Dermis blood vessel endothelial cell (primary cell): ENCODE measurements at places on chromosomes 3 and 15. TPM values are rescaled to one million over a fixed set of nuclear protein-coding genes. Genes with fewer than 3 reads are reported as not detected.

DNA sequence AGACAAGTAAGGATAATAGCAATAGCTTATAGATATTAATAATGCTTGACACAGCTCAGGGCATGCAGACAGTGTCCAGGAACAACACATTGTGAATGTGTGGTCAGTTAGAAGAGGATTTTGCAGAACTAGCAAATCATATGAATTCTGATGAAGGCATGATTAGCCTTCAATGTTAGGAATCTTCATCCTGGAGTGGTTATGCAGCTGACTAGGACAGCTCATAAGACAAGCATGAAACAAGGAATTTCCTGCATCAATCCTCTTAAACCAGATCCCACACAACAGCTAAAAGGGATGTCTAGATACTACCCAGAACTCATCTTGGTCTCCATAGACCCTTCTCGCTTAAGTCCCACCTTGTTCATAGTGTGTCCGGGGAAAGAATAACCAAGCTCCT lies 499.0 kb upstream of the ATP11B start:
- no peak for DNase-seq

- DNase-seq: no peak
These were observed 17.7 kb downstream of the MCCC1 start for GRCh38 chr3:183081459-183082183.

GRCh38 chr15:71316911-71317310 lies 201.6 kb downstream of the THSD4 start:
- no peak for DNase-seq

- DNase-seq: peak; percentile 57
These were observed 28.9 kb downstream of the TLNRD1 start for GRCh38 chr15:81029414-81030300.

GRCh38 chr3:11850003-11850402 lies 3.3 kb upstream of the TAMM41 start:
- no peak for DNase-seq

GRCh38 chr3:94912656-94913055 lies 849.8 kb downstream of the NSUN3 start:
- DNase-seq: no peak

- DNase-seq: no peak
These were observed 66.0 kb downstream of the ST6GAL1 start for GRCh38 chr3:186996356-186996755.

DNA sequence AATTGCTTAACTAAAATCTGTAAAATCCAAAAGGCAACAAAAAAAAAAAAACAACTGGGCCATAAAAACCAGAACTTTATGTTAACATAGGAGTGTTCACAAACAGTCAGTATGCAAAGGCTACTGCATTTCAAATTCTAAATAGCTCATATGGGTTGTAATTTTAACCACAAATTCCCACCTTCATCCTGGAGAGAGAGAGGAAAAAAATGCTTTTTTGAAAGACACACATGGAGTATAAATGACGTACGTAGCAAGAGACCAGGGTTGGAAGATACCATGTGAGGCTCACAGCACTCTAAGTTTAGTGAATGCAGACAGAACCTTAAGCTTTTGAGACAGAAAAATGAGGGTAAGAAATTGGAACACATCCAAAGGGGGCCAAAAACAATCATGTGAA lies 115.9 kb downstream of the FMN1 start:
- no peak for DNase-seq

- DNase-seq: no peak
These were observed 241.9 kb downstream of the NTRK3 start for GRCh38 chr15:88014454-88015160.

DNA sequence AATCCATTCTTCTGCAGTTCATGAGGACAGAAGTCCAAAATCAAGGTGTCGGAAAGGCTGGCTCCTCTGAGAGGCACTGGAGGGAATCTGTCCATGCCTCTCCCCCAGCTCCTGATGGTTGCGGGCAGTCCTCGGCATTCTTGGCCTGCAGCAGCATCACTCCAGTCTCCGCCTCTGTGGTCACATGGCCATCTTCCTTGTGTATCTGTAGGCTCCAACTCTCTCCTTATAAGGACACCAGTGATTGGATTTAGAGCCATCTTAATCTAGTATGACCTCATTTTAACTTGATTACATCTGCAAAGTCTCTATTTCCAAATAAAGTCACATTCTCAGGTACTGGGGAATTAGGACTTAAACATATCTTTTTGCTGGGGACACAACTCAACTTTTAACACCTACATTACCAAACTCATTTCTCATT lies 56.0 kb upstream of the FLNB start:
- DNase-seq: peak; percentile 95

GRCh38 chr3:132228923-132229322 lies 88.3 kb upstream of the ACP3 start:
- no peak for DNase-seq

DNA sequence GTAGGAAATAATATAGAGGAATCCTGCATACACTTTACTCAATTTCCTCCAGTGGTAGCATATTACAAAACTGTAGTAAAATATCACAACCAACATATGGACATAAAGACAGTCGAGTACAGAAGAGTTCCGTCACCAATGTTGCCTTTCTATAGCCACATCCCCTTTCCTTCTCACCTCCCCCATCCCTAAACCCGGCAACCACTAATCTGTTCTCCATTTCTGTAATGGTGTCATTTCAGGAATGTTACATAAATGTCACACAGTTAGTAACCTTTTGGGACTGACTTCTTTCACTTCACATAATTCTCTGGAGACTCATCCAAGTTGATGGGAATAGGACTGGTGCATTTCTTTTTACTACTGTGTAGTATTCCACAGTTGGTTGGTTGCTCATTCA lies 41.4 kb upstream of the ATG7 start:
- no peak for DNase-seq

PPP1R14D gene
- total RNA-seq: not detected in 2 replicates

CIB2 gene
- total RNA-seq: 1.5 and 2.5 TPM in 2 replicates

SEMA3B gene
- 0.51 and 1.4 TPM in 2 replicates for total RNA-seq

SPINT1 gene
- total RNA-seq: 1.2 and 3.7 TPM in 2 replicates

STOML1 gene
- 19.9 and 22.3 TPM in 2 replicates for total RNA-seq

CTXN2 gene
- total RNA-seq: not detected in 2 replicates

JMJD7 gene
- 4.1 and 5.3 TPM in 2 replicates for total RNA-seq

KY gene
- not detected in 2 replicates for total RNA-seq
